Naive thymus-derived CD4-positive, alpha-beta T cell (primary cell): ENCODE measurements at places on chromosomes 13 and 19. TPM values are rescaled to one million over a fixed set of nuclear protein-coding genes. Genes with fewer than 3 reads are reported as not detected.

GRCh38 chr13:75507027-75508001 lies 25.3 kb upstream of the TBC1D4 start:
- no peak for DNase-seq

GRCh38 chr19:16379521-16380313 lies 55.1 kb downstream of the KLF2 start:
- DNase-seq: no peak

The ZNF154 gene
- 18.5 TPM for total RNA-seq

DNA sequence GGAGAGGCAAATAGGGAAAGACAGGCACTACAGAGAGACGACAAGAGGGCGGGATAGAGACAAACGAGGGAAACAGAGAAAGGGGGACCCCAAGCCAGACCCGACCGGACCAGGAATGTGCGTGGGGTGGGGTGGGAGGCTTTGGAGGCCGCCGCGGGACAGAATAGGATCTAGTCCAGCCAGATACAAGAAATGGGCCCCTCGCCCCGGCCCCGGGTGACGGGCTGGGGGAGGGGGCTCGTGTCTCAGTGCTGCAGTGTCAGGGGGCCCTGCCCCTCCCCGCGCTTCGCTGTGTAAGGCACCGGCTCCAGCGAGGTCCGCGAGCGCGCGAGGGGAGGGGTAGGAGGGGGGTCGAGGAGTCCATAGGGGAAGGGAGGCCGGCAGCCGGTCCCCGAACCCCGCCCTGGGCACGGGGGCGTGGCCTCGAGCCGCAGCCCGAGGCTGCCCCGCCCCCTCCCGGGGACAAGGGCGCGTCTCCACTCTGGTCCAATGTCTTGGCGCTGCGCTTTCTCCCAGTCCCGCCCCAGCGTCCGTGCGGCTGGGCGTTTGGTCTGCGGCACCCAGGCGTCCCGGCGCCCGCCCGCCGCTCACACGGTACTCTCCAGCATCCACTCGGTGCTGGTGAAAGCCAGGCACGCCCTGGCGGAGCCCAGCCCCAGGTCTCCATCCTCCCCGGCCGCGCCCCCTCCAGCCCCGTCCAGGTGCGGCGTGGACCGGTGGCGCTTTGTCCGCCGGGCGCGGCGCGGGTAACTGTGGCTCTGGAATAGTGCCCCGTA lies 11.0 kb downstream of the IFNL1 start:
- no peak for DNase-seq

The RFXAP gene
- total RNA-seq: 4.9 TPM

DNA sequence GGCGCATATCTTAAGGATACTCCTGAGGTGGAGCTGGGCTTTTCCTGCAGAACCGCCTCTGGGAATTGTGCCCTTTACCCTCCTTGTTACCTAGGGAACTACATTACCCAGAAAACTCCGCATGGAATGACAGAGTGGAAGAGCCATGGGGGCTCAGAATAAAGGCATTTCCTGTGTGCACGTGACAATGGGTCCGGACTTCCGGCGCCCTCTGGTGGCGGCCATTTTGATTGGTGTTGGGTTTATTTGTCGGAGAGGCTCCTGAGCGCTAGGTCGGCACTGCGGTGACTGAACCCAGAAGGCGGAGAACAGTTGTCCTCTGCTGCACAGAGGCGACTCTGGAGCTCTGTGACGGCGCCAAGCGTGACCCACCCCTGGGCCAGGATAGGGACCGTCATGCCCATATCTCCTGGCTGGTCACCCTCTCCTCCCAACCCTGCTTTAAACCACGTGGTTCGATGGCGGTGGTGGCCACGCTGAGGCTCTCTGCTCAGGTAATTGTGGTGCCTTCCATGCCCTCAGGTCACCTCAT lies at the start of gene ZNF587B:
Gene ZNF587B, plus strand, starts transcription at position 229 of the 532 bp plus-strand sequence. Its CDS starts 230 bp downstream, at position 459.
- DNase-seq: no peak

DNA sequence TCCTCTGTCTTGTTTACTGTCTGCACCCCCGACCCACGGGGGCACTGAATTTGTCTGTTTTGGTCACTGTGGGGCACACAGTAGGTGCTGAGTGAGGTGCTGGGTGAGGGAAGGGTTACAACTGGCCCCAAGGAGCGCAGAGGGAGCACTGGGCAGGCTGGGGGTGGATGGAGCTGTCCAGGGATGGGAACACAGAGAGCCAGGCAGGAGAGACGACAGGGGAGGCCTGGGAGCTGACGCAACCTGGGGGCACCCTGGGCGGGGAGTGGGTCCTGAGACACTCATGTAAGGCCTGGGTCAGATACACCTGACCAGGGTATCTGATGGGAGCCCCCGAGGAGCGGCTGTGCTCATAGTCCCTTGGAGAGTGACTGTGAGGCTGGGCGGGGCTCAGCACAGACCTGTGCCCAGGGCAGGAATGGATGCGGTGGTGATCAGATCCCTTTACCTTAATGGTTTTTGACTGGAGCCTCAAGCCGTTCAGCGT lies 24.8 kb downstream of the ELAVL1 start:
- no peak for DNase-seq

GRCh38 chr13:21619633-21620220 lies 15.8 kb upstream of the MICU2 start:
- no peak for DNase-seq

- DNase-seq: no peak
Measured at GRCh38 chr19:30896554-30896953, 452.7 kb downstream of the TSHZ3 start.

DNA sequence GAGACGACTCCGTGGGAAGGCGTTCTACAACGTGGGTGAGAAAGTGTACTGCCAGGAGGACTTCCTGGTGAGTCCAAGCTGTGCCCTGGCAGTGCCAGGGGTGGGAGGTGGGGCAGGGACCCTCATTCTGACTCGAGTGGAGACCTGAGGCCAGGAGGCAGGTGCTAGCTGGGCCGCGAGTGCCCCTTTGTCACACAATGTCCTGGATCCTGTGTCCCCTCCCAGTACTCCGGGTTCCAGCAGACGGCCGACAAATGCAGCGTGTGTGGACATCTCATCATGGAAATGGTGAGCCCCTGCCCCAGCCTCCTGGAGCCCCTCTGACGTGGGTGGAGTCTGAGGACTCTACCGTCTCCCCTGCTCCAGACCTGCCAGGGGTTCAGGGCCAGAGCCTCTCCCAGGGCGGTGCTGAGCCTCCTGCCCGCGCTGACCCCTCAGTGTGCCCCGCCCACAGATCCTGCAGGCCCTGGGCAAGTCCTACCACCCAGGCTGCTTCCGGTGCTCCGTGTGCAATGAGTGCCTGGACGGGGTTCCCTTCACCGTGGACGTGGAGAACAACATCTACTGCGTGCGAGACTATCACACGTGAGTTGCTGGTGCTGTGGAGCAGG lies 11.6 kb downstream of the WTIP start:
- DNase-seq: no peak

- no peak for DNase-seq
Measured at GRCh38 chr19:21233691-21234090, 91.9 kb downstream of the ZNF431 start.

- DNase-seq: no peak
Measured at GRCh38 chr19:11347546-11348039, 1.3 kb downstream of the CCDC159 start.

The KLK2 gene
- not detected for total RNA-seq

GRCh38 chr19:56476651-56477428 lies at the start of gene ZNF667:
Gene ZNF667, minus strand, starts transcription at chr19:56477345. Its CDS starts 14,975 bp downstream, at chr19:56462370.
- peak; percentile 47 for DNase-seq

DNA sequence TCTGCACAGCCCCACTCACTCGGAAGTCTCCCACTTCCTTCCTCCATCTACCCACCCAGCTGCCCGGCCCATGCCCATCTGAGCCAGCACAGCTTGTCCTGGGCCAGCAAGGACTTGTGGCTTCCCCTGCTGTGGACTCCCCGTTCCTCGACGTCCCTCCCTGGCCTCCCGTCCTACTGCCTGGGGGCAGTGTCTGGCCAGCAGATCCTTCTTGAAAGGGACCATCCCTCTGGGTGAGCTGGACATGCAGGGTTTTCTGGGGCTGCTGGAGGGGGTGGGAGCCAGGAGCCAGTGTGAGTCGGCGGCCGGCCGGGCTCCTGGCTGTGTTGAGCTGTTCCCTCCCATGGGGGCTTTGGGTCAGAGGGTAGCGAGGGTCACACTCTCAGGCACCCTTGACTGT lies 26.7 kb downstream of the CRTC1 start:
- no peak for DNase-seq

DNA sequence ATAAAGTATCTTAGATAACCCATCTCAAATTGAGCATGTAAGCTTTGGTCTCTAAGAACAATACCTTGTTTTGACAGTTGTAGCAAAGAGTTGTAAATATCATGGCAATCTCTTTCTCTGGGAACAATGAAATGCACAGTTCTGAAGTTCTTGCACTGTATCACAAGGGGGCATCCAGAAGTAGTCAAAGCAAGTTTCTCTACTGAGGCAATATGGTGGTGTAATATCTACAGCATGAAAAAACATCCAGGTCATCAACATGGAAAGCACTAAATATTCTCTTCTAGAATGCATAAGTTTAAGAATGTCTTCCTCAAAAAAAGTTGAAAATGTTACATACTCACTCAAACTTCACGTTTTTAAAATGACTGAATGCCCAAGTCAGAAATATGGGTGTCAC lies 19.6 kb downstream of the MTMR6 start:
- DNase-seq: no peak

The ADGRE3 gene
- not detected for total RNA-seq

DNA sequence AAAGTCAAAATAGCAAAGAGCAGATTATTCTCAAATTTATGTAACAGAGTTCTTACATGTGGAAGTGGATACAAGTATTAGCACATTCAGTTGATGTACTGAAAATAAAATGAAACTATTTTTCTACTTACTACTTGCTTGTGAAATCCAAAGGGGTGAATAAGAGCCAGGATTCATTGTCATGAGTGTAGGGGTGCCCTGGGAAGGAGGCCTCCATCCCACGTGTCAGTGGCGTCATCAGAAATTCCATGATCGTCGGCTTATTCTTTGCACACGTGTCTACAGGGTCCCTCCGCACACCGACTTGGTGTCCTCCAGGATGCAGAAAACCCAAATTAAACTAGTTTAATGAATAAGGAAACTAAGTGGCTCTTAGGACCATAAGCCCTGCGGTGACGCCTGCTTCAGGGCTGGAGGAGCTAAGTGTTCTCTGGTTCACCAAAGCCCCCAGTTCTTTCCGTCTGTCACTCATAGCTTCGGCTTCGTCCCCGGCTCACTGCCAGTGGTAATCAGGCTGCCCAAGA lies 55.5 kb downstream of the IRS2 start:
- no peak for DNase-seq

GRCh38 chr13:24381541-24382265 lies 72.3 kb downstream of the C1QTNF9 start:
- no peak for DNase-seq

DNA sequence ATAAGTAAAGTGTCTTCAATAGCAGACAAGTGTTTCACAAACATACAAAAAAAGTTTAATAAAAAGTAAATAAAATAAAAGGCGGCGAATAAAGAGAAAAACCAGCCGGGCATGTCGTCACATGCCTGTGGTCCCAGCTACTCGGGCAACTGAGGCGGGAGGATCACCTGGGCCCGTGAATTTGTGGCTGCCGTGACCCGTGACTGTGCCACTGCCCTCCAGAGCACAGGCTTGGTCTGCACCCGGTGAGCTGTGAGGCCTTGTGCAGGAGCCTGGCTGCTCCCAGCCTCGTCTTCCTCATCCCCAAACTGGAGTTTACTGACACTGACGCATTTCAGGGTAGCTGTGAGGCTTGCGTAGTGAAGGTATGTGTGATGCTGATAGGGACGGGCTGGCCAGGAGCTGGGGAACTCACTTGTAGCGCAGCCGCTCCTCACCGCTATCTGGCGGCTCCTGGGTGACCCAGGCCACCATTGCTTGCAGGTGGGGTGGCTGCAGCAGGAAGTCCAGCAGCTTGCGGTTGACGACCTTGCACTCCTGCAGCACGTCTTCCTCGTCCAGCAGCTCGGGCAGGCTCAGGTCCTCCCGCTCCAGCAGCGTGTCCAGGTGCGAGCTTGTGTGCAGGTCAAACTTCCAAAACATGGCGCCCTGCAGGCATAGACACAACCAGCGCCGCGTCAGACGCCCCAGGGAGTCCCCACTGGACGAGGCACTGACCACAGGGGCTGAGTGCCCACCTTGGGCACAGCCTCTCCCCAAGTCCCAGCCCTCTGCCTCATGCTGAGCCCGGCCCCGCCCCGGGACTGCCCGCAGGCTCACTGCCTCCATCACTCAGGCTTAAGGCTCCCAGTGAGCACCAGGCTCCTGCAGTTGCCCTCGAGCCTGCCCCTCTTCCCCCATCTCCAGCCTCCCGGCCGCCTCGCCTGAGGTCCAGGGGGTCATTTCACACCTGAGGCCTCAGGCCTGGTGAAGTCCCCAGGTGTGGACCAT lies 12.1 kb downstream of the PPP6R1 start:
- no peak for DNase-seq

The IL12RB1 gene
- total RNA-seq: 41.5 TPM

DNA sequence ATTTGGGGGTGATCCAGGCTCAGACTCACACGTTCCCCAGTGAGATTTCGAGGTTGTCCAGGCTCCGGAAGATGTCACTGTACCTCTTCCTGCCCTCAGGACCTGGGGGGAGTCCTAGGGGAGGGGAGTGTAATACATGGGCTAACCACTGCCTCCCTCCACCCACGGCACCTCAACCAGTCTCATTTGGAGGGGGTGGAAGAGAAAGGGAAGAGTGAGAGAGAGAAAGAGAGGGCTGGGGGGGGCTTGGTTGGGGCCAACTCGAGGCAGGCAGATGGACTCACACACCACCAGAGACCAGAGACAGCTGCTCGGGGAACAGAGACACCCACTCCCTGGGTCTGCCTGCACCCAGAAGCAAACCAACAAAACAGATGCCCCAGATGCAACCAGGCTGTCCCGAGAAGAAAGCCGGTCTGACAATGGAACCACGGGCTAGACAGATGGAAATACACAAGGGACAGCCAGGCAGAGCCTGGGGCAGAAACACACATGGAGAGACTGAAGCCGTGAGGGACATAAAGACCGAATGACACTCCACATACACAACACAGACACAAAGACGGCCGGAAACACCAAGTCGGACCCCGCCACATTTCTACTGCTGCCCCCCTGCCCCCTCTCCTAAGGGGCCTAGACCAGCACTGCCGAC lies 825 bp downstream of the GMIP start:
- no peak for DNase-seq

The MAN2B1 gene
- total RNA-seq: 215 TPM

- no peak for DNase-seq
Measured at GRCh38 chr13:111791131-111791530, 275.8 kb upstream of the SOX1 start.

The KLK1 gene
- not detected for total RNA-seq

DNA sequence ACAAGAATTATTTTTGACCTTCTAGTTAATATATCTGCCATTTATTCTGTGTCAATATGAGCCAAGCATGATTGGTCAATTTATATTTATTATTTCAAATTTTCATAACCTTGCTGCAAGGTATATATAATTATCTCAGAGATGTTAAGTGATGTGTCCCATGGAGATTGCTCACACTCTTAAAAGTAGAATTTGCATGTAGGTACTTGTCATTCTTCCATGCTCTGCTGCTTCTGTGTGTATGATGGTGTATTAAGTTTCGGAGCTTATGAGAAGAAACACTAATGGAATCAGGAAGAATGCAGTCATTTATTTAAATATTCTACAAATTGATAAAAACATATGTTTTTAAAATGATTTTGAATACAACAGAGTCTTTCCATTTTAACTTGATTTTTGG lies 586.8 kb upstream of the MIR17HG start:
- DNase-seq: no peak

The OXGR1 gene
- not detected for total RNA-seq
